ENCODE measurements at places on chromosomes 1 and 21.

- no peak for DNase-seq
Observed at GRCh38 chr1:204420039-204421004, 8.7 kb upstream of the PPP1R15B start.

DNA sequence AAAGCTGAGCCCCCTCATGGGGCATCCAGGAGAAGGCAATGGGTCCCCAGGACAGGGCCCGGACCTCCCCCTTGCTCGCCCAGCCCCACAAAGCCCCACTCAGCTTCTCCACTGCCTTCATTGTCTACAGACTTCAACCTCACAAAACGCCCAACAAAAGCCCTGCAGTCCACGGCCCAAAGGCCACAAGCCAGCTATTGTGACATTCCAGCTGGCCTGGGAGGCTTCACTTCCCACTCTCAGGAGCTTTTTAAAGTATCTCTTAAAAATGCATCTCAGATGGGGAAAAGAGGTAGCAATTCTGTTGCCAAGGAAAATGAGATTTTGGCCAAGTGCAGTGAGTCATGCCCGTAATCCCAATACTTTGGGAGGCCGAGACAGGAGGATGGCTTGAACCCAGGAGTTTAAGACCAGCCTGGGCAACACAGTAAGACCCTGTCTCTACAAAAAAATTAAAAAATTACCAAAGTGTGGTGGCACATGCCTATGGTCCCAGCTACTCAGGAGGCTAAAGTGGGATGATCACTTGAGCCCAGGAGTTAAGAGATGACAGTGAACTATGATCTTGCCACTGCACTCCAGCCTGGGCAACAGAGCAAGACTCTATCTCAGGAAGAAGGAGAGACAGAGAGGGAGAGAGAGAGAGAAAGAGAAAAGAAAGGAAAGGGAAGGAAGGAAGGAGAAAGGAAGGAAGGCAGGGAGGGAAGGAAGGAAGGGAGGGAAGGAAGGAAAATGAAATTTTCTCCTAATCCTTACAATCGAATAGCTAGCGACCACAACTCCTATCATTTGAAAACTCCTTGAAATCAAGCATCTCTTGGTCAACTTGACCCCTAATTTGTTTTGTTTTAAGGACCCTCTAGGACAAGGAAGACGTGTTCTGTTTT is 31.4 kb upstream of the TARDBP start:
- DNase-seq = no peak

GRCh38 chr21:28282833-28283232 is 709.8 kb downstream of the LTN1 start:
- no peak for DNase-seq

GRCh38 chr1:145845144-145845513 is 301 bp upstream of the NUDT17 start:
- no peak for DNase-seq

- no peak for DNase-seq
Observed at GRCh38 chr1:67761091-67761490, 72.2 kb downstream of the GNG12 start.

Data from NK-92 treated with Interleukin-12 subunit alpha and Interleukin-12 subunit beta, amount 100 ng/mL, for 24 hours (cell line).